Skeletal muscle cell (primary cell): ENCODE measurements at places on chromosomes 5 and 9.

DNA sequence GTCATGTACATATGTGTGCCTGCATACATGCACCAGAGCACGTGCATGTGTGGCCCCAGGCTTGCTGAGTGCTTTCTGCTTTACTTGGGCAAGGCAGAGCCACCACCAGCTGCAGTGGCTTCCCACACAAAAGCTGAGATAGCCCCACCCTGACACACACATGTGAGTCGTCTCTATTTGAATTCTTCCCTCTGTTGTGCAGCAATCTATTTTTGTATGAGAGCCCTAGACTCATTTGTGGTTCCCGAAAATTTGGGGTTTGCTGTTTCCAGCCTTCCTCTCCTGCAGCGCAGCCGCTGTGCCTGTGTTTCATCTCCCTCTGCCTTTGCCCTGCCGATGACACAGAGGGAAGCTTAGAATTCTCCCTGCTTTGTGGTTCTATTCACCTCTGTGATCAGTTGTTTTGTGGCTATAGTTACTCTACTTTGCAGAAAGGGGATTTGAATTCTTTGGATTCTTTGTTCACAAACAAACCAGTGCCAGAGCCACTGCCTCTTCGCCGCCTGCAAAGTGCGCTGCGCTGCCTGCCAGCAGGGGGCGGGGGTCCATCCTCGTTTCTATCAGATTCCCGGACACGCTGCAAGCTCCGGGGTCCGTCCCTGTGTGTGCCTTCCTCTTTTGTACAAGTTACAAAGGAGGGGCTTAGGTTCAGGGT is 95.8 kb upstream of the DAP start:
- peak; percentile 4 for DNase-seq

GRCh38 chr5:10555277-10555684 is 8.6 kb upstream of the ANKRD33B start:
- DNase-seq, result peak; percentile 49

DNA sequence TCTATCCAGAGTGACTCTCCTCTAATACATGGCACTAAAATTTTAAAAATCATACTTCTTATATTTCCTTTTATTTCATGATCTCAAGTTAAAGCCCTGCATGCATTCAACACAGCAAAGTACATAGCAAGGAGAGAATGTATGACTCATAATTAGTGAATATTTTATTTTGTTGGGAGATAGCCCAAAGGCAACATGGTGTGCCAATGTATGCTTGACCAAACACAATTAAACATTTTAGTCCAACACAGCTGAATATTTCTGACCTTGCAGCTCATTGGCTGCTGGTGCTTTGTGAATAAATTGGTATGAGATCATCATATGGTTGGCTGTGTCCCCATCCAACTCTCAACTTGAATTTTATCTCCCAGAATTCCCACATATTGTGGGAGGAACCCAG is 103.5 kb downstream of the NPR3 start:
- DNase-seq, result peak; percentile 75

GRCh38 chr9:97638666-97639065 is 5.0 kb downstream of the NCBP1 start:
- no peak for DNase-seq

GRCh38 chr9:72037571-72037970 is 22.8 kb downstream of the C9orf57 start:
- DNase-seq, result no peak

DNA sequence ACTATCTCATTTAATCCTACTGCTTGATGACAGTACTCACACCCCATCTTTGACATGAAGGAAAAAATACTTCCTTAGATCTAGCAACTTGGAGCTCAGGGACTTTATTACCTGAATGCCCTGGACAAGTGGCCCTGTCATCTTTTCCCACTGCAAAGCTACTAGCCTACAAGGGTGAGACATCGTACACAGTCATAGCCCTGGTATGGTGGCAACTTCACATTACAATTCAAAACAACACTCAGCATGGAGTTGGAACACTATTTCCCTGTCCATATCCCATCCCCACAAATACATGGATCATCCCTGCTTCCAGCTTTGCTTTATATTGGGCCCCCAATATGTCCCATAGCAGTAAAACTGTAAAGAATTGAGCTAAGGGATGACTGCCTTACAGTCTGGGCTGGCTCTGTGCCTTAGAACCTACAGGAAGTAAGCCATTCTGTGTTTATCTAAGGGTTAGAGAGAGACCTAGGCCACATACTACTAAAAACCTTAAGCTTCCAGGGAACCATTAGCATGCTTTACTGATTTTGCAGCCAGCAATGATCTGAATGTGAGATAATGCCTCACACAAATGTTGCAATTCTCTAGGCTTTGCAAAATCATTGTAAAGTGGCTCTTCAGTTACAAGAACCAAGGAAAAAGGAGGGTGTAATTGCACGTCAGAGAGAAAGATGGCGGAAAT is 55.9 kb downstream of the OTULIN start:
- DNase-seq, result peak; percentile 48

- DNase-seq, result no peak
These were observed 85.4 kb downstream of the KCNN2 start for GRCh38 chr5:114447084-114447773.

GRCh38 chr5:81829242-81829641 is 78.3 kb upstream of the SSBP2 start:
- no peak for DNase-seq

DNA sequence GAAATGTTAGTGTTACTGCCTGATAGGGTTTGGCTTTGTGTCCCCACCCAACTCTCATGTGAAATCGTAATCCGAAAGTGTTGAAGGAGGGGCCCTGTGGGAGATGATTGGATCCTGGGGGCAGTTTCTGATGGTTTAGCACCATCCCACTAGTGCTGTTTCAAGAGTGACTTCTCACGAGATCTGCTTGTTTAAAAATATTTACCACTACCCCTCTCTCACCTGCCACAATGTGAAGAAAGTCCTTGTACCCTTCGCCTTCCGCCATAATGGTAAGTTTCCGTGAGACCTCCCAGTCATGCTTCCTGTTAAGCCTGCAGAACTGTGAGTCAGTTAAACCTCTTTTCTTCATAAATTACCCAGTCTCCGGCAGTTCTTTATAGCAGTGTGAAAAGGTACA is 2.6 kb upstream of the RFX3 start:
- no peak for DNase-seq

DNA sequence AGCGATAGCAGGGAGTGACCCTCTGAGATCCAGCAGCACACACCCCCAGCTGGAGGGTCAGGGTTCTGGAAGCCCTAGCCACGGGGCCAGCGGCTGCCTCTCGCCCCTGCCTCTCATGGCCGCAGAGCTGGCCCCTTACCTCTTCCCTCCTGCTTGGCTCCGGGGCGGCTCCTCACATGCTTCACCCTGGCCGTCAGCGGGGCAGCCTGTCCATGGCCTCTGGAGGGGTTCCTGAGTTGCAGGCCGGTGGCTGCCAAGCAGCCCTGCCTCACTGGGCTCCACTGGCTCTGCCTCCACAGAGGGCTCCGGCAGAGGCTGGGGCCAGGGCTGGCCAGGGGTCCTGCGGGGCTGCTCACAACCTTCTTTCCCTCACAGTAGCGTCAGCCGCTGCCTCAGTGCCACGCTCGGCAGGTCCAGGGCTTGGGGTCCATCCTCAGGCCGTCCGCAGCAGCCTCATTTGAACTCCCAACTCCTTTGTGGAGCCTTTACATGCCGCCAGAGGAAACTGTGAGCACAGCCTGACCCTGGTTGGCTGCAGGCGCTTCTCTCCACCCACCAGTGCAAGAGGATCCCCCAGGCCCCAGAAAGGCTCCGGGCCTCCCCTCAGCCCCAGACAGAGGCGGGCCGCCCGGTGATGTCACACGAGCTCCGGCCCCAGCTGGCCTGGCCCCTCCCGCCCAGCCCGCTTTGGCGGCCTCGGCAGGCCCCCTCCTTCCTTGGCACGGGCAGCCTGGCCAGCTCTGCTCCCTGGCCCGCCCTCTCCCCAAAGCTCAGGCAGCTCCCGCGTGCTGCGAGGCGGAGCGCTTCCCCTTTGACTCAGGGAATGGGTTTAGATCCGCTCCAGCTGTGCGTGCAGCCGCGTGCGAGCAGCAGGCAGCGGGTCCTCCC is at the start of gene ANGPTL2:
Gene ANGPTL2, minus strand, starts transcription at position 460 of the 888 bp plus-strand sequence. CDS start 13,904 bp downstream, outside the sequence.
- peak; percentile 89 for DNase-seq

GRCh38 chr5:38551030-38552017 is 5.1 kb downstream of the LIFR start:
- peak; percentile 23 for DNase-seq

- DNase-seq, result no peak
These were observed 15.0 kb downstream of the NAIF1 start for GRCh38 chr9:128051932-128052709.

DNA sequence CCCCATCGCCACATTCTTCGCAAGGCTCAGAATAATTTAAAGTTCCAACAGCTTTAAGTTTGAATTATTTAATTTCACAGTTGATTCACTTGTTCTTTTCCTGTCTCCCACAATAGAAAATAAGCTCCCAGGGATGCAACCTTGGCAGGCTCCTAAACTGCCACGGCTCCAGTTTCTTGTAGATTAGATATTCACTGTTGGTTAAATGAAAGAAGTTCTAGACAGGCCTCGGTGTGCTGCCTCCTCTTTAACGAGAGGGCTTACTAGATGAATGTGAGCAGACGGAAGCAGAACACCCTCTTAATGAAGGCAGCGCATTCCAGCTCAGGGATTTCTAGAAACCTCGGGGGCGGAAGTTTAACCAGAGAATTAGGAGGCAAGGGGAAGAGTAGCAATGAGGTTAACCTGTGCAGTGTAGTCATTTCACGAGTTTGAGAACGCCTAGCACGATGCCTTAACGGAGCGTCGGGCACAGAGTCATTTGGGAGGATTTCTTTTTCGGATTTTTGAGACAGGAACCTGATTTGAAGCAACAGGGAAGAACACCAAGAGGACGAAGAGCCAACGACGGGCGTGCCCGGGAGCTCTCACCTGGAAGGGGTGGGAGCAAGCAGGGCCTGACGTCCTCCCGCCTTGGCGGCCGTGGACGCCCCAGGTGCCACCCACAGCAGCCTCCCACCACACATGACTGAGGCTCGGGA is 637 bp upstream of the SMC5 start:
- no peak for DNase-seq

DNA sequence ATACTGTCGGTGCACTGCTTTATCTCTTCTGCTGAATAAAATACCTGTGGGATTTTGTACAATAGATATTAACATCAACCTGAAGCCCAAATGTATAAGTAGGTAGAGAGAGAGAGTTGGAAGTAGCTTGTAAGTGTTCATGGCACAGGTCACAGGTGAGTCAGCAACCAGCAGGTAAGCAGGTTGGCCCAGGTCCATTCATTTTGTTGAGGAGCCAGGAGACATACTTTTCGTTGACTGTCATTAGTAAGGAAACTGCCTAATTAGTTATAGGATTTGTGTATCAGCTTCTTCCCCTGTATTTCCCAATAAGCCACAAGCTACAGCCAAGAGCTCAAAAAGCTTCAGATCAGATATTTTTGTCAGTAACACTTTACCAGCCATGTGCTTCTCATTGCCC is 650.8 kb downstream of the IRX1 start:
- DNase-seq, result no peak

DNA sequence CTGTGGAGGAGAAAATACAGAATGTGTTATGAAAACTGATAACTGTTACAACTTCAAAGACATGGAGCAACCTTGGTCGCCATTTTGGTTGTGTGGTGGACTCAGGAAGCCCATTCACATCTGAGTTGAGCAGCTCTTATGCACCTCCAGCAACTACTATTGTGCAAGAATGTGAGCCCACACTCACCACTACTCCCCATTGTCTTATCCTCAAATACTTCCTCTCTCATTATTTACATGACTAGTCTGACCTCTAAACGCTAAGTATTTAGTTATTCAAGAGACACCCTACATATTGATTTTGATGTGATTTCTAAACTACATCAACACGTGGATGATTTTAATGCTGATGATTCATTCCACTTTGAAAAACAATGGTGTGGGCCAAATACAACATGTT is 516.6 kb upstream of the CLINT1 start:
- DNase-seq, result no peak

GRCh38 chr5:108521841-108522506 is 140.1 kb upstream of the FBXL17 start:
- peak; percentile 7 for DNase-seq

DNA sequence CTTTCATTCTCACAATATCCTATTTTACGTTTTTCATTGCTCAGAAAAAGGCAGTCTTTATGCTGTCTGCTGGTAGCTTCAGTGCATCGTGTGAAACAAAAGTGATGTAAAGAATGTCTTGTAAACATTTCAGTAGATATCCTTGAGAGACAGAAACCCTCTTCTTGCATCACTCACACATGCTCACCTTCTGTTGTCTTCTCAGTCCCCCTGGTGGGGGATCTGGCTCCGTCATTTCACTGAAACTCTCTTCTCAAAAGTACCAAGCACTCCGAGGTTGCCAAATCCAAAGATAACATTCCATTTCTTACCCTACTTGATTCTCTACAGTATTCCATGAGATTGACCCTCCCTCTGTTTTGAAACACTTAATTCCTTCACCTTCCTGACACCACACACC is 46.1 kb upstream of the PCA3 start:
- no peak for DNase-seq

- no peak for DNase-seq
These were observed 30.1 kb downstream of the EGR1 start for GRCh38 chr5:138495351-138495750.

- DNase-seq, result no peak
These were observed 25.8 kb upstream of the LECT2 start for GRCh38 chr5:135980620-135981019.

- no peak for DNase-seq
These were observed 393.5 kb downstream of the PDE4D start for GRCh38 chr5:59500014-59500413.

- no peak for DNase-seq
These were observed 711 bp upstream of the SUB1 start for GRCh38 chr5:32584646-32585045.

GRCh38 chr5:132392978-132393825 is 23.7 kb downstream of the SLC22A5 start:
- DNase-seq, result no peak
